ENCODE measurements at places on chromosomes 3 and 15.

- no peak for DNase-seq
Observed at GRCh38 chr3:34015204-34016142, 217.0 kb downstream of the PDCD6IP start.

- DNase-seq, result no peak
Observed at GRCh38 chr3:196207159-196207832, 3.9 kb downstream of the ZDHHC19 start.

GRCh38 chr3:169668072-169668956, 4.8 kb upstream of the MECOM start:
- DNase-seq, result peak; percentile 26

DNA sequence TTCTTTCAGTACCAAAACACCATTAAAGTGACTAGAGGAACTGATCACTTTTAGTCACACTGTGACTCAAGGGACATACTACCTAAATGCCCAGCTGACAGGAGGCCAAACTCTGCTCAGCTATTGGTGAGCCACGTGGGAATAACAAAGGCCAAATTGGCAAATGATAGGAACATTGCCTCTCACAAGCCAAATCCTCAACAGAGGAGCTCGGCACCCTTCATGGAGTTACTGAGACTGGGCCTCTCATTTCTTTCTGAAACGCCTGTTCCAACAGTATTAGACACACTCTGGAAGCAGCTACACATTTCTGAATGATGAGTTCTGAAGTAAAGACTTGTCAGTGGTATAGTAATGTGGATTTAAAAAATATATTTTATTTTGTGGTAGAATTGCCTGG, 166.0 kb upstream of the COL8A1 start:
- no peak for DNase-seq

GRCh38 chr15:37140531-37141058, 40.2 kb upstream of the MEIS2 start:
- no peak for DNase-seq

- peak; percentile 49 for DNase-seq
Observed at GRCh38 chr3:15360788-15361493, 28.6 kb upstream of the SH3BP5 start.

DNA sequence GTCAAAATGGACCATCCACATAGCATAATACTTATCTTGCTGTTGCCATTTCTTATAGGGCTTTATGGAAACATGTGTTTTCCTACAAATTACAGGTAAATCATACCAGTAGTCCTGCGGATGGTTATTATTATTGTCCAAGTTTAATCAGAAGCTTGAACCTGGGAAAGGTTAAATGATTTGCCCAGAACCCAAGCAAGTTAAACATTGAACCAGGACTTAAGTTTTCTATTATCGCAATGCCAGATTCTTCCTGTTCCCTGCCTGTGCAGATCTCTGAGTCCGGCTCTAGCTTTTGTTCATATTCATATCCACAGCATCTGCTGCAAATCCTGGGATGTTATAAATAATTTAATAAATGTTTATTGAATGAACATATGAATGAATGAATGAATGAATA, 12.5 kb downstream of the LPP start:
- no peak for DNase-seq

- DNase-seq, result no peak
Observed at GRCh38 chr15:90666135-90666909, 50.8 kb upstream of the BLM start.

DNA sequence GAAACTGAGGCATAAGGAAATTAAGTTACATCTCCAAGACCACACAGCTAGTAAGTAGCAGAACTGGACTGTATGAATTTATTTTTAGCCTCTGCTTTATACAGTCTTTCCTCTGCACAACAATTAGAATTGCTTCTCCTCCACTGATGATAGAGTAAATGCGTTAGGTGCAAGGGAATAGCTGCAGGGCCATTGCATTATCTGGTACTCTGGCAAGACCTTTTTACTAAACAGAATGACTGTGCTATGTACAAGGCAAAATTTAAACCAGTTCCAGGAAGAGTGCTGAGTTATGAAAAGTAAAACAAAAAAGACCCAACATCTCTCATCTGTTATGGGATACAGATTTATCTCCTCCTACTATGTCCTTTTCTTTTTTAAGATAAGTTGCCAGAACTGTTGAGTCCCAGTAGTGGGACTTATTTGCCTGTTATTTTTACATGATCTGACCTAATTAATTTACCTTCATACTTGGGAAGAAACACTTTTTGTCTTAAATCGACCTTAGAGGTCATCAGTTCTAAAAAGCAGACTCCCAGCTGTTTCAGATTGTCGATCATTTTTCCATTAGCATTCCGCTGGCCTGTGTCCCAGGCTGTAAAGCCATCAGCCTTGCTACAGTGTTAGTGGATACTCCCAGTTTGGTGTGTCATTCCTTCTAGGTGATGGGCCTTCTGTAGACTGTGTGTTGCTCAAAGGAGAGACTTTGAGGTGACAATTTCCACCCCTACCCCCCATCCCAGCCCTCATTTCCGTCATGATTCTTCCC, 147.5 kb upstream of the NUDT16 start:
- no peak for DNase-seq

GRCh38 chr3:74027121-74027520, 402.4 kb upstream of the PDZRN3 start:
- DNase-seq, result peak; percentile 7

DNA sequence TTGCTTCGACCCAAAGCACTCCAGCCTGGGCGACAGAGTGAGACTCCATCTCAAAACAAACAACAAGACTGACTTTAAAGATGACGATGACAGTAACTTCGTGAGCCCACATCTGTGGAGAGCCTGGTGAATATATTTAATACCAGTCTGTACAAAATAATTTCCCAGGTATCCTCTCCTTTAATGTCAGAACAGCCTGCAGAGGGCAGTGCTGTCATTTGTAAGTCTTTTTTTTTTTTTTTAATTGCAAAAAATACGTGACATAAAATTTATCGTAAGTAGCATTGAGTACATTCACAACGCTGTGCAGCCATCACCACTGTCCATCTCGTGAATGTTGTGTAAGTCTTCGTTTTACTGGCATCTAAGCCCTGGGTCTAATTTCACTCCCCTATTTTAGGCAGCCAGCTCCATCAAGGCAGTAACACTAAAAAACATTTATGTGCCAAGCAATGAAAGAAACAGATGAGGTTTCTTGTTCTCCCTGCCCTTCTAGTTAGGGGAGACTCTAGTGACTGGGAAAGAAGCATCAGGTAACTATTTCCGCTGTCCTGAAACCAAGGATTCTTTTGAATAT, 1.4 kb downstream of the HTD2 start:
- peak; percentile 37 for DNase-seq

DNA sequence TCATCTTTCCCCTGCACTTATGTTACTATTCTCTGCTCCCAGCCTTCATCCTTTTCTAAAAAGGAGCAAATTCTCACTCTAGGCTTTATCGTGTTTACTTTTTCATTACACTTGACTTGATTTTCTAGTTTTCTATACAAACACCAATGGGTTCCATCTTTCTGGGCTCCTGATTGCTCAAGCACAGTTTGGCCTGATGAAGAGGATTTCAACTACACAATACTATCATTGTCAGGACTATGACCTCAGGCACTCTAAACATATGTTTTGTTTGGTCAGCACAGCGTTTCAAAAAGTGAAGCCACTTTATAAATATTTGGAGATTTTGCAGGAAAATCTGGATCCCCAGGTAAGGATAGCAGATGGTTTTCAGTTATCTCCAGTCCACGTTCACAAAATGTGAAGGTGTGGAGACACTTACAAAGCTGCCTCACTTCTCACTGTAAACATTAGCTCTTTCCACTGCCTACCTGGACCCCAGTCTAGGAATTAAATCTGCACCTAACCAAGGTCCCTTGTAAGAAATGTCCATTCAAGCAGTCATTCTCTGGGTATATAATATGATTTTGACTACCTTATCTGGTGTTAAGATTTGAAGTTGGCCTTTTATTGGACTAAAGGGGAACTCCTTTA, 86.2 kb downstream of the TGFBR2 start:
- DNase-seq, result no peak

GRCh38 chr3:192260116-192261010, 467.0 kb downstream of the FGF12 start:
- no peak for DNase-seq

- no peak for DNase-seq
Observed at GRCh38 chr3:24843955-24844354, 349.3 kb upstream of the THRB start.

- DNase-seq, result no peak
Observed at GRCh38 chr3:111521891-111522290, 20.1 kb upstream of the CD96 start.

GRCh38 chr3:57985984-57986246, 22.3 kb upstream of the FLNB start:
- DNase-seq, result no peak

- peak; percentile 73 for DNase-seq
Observed at GRCh38 chr15:55740981-55741832, 1.7 kb downstream of the PRTG start.

GRCh38 chr3:192515664-192516045, 211.7 kb downstream of the FGF12 start:
- no peak for DNase-seq

GRCh38 chr3:146161663-146162002, 649 bp upstream of the PLOD2 start:
- DNase-seq, result peak; percentile 91

DNA sequence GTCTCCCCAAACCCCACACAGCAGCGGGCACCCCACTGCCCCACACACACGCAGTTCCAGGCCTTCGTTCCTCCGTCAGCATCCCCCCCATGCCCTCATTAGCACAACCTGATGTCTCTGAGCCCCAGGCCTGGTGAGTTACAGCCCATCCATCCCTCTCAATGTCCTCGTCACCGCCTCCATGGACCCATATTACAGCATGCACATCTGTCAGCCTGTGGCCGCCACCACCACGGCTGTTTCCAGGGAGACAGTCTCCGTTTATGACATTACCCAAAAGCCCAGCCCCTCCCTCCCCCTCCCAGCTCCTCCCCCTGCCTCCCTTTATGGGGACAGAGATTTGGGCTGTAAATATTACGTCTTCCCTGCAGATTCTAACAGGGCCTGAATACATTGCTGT, 143.1 kb upstream of the LINGO1 start:
- DNase-seq, result no peak

DNA sequence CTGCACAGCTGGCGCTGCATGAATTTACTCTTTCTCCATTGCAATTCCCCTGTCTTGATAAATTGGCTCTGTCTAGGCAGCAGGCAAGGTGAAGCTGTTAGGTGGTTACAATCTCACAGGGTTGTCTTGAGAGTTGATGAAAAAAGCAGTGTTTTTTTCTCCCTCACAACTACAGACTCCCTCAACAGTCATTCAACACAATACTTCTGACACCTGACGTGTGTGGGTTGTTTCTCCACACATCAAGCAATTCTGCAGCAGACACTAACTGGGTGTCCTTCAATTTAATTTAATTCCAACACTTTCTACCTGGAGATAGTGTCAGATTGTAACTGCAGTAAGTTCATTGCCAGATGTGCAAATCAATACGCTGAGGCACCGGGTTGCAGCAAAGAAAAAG, 5.1 kb upstream of the SCAMP2 start:
- DNase-seq, result no peak

GRCh38 chr3:186663361-186664118, 2.3 kb upstream of the HRG start:
- no peak for DNase-seq

DNA sequence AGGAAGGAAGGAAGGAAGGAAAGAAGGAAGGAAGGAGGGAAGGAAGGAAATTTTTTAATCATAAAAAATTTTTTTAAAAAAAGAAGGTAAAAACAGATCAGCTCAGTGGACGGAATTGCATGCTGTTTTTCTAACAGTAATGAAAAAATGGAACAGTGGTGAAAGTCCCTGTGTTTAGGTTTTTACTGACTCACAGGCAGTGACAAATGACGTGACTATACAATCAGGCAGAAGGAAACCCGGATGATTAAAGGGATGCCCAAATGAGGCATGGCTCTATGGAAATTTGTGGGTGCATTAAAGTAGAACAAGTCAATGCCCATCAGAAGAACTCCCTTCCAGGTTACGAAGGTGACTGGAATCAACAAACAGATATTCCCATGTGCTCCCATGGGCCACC, 135.0 kb downstream of the IMPG2 start:
- no peak for DNase-seq

DNA sequence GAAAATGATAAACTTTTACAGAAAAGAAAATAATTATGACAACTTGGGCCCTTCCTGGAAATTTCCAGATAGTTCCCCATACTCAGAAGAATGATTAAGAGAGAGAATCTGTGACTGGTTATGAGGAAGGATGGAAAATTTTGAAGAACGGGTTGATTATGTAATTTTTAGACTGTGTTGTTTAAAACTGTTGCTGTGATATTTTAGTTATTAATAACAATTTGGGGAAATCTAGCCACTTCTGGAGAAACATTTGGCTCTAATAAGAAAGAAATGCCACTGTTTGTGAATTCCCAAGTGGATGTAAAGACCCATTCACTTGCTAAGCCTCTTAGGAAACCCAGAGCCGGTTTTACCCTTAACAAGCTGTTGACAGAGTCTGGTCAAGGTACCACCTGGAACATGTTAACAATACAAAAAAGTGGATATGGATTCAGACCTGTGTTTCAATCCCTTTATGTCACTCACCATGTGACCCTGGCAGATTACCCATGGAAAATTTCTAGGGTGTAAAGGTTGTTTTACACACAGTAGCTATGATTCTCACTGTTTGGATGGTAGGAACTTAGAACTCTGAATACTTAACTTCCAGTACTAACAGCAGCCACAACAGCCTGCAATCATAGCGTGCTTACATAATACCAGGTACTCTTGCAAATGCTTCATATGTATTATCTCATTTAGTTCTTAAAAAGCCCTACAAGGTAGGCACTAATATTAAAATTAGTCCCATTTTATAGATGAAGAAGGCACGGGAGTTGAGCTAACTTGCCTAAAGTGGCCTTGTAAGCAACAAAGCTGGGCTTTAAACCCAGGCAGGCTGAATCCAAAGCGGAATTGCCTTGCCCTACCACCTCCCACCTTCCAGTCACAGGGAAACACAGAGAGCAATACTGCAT, 32.0 kb downstream of the ZBTB38 start:
- no peak for DNase-seq

Data from umbilical cord (tissue), 2 donors.